ENCODE measurements at places on chromosomes 2 and 18.

DNA sequence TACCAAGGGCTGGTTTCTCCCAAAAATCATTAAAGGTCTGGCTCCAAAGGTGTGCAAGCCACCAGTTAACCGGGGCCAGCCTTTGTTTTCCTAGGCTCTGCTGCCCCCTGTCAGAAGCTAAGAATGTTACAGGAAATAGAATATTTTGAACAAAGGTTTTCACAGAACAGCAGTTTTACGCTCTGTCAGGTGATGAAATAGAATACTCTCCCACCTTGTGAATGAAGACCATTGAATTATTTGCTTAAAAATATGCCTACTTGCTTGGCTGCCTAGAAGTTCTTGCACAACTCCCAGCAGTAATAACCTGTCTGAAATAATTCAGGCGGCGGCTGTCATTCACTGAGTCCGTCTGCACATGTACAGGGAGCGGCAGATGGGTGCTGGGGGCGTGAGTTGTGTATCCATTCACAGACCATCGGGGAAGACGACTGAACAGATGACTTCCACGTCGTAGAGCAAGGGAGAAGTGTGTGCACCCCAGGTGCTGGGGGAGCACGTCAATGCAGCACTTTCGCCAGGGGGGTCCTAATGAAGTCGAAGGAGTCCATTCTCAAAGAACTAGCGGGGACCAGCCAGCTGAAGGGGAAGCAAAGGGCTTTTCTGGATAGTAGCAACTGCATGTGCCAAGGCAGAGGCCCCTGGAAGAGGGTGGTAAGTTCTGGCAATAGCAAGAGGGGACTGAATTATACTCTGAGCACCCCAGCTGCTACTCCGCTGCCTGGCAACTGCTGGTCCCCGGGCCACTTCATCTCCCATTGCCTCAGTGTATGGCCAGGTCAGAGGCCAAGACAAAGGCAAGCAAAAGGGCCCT, 56.1 kb downstream of the SF3B1 start:
- DNase-seq: peak; percentile 59

GRCh38 chr2:48362515-48362914, 167.4 kb upstream of the STON1 start:
- DNase-seq: no peak

DNA sequence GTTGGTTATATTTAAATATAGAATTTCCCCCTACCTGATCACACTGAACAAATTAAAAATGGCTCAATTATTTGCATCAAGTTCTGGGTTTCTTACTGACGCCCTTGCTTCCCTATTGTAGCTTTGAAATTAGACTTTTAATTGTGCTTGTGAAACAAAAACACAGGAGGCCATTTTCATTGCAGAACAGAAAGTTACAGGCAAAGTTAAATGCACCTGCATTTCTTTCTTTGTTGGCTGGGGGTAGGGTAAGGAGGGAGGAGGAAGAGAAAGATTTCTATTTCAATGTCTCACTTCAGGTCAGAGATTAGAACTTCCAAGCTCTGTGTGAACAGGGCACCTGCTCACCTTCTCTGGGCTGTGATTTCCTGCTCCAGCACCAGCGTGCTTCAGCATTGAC, 199.6 kb downstream of the BCL11A start:
- DNase-seq: no peak

GRCh38 chr2:55923091-55923981, at the start of gene EFEMP1:
Gene EFEMP1 (minus strand): TSS chr2:55923782. CDS start chr2:55922440, 1,342 bp downstream.
- peak; percentile 64 for DNase-seq

- DNase-seq: no peak
Observed at GRCh38 chr2:11621410-11621809, 48.6 kb downstream of the NTSR2 start.

GRCh38 chr18:25348386-25349130, 3.4 kb downstream of the ZNF521 start:
- DNase-seq: no peak

DNA sequence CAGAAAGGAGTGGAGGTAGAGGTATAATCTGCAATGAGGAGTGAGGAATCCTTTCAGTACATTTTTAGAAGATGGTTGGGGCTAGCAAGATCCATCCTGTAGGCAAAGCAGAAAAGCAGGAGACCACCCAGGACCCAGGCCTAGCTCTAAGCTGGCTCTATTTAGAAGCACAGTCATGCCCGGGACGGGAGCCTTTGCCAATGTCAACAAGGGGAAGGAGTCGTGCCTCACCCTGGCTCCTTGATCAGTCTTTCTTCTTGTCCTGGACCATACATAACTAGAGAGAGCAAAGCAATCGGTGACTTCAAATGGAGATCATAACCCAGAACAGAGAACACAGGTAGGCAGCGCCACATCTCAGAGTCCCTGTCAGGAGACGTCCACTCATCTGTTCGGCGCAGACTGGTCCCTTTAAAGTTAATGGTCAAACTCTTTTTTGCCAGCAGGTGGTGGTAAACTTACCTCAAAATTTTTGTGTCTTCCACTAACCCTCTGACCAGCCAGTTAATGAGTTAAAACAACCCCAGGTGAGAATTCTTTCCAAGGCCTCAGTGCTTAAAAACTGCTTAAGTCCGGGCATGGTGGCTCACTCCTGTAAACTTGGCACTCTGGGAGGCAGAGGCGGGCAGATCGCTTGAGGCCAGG, 8.0 kb downstream of the MC5R start:
- DNase-seq: no peak

GRCh38 chr2:164992818-164993217, 37.5 kb upstream of the SLC38A11 start:
- peak; percentile 80 for DNase-seq

DNA sequence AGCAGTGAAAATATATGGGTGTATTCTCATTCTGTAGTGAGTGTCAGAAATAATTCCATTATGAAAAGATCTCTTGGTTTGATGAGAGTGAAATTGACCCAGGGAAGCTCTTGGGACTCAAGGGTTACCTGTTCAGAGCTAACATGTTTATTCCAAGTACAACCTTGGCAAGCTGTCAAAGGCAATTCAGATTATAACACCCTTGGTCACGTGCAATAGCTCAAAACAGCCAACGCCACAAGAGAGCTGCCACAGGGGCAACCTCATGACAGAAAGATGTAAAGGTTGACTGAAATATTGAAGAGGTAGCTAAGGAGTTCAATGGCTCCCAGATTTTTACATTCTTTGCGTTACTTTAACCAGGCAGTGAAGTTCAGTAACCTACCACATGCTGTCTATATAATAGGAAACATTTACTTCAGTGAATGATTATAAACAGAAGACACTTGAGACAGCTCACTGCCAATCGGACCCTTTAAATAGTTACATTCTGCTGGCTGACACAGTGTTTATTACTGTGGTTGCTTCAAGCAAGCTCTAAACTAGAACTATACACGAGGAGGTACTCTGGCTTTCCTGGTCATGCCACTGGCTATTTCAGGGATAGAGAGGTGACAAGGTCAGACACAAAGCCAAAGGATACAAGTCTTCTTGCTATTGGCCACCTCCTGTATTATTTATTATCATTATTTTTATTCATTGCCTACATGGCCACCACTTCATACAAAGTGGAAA, 187.3 kb downstream of the PID1 start:
- peak; percentile 16 for DNase-seq

Data from body of pancreas (tissue), 4 donors.